ENCODE measurements at places on chromosomes 1 and 21. TPM values are rescaled to one million over a fixed set of nuclear protein-coding genes. Genes with fewer than 3 reads are reported as not detected.

The CFHR4 gene
- total RNA-seq = not detected

The ITLN2 gene
- total RNA-seq = not detected

The LHX8 gene
- total RNA-seq = not detected

The TMEM51 gene
- total RNA-seq = 3.0 TPM

The GUCA2B gene
- total RNA-seq = not detected

The ITGB2 gene
- total RNA-seq = 8.3 TPM

The COL24A1 gene
- total RNA-seq = 7.7 TPM

The HRNR gene
- not detected for total RNA-seq

The TCHH gene
- 0.35 TPM for total RNA-seq

The FCMR gene
- total RNA-seq = 1.2 TPM

The LAPTM5 gene
- 39.9 TPM for total RNA-seq

The SH2D5 gene
- total RNA-seq = 58.9 TPM

The RASSF5 gene
- 19.4 TPM for total RNA-seq

DNA sequence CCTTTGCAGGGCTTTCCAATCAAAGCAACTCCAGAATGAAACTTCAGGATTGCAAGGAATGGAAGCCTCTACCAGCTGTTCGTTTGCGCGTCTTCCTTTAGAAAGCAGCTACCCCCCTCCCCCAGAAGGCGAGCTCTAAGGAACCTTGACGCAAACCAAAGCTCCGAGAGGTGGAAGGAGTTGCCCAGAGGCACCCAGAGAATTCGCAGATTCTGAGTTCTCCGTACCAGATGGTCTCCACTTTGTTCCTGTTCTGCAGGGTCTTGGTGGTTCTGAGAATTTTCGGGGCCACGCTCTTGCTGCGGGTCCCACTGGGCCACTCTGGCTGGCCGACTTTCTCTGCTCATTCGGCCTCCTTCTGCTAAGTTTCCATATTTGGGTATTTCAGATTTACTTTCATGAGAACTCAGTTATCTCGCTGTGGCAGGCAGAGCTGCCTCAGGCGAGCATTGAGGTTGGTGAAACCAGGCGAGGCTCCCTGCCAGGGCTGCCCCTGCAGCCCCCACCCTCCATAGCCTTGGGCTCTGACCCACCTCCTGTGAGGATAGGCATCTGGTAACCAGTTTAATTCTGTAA lies 801 bp downstream of the TRAF5 start:
- DNase-seq = no peak

GRCh38 chr1:3312898-3313575 lies 141.4 kb upstream of the ARHGEF16 start:
- DNase-seq = peak; percentile 63

DNA sequence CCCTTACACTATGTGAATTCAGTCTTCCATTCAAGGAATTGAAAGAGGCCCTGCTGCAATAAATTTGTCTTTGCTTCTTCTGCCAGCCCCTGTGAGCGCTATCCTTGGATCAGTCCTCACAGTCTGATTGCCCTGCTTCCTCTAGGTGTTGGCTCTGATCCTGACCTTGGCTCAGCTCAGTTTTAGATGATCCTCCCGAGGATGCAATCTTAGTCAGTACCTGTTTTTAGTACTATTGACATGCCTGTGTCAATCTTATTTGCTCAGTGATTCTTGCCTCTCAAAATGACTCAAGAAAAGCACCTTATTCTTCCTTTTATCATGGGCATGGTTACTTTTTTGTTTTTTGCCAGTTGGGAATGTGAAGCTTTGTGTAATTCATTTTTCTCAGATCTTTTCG lies 101.4 kb upstream of the KCNK1 start:
- DNase-seq = no peak

DNA sequence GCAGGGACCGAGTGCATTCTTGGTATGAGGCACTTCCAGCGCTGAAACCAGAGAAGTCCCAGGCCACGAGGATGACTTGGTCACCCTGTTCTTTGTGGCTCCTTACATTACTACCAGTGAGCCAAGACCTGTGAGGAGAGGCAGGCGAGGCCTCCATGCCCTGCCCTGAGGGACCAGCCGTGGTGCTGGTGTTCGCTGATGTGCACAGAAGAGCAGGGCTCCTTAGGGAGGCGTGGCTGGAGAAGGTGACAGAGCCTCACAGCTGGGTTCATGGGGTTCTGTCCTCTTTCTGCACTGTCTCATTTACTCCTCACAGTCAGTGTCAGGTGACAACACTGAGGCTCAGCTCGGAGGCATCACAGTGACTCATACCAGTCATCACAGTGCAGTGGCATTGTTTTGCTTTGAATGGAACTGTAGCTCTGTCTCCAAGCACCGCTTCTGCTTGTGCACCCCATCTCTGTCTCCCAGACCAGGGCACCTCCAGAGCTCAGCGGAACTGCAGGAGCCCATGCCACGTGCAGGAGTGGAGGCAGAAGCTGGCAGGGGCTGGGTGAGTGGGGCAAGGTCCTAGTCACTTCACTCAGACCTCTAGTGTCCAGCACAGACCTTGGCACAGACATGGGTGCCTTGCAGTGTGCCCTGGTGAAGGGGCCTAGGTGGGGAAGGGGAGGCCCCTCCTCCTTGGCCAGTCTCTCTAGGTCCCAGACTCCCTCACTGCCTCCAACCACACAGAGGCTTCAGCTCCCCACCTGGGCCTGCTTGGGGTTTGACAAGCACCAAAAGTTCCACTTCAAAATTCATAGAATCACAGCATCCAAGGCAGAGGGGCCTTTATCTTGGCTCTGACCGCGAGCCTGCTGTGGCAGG lies 310.9 kb downstream of the MATN1 start:
- DNase-seq = no peak

- no peak for DNase-seq
Observed at GRCh38 chr1:205656236-205656635, 24.1 kb downstream of the SLC45A3 start.

DNA sequence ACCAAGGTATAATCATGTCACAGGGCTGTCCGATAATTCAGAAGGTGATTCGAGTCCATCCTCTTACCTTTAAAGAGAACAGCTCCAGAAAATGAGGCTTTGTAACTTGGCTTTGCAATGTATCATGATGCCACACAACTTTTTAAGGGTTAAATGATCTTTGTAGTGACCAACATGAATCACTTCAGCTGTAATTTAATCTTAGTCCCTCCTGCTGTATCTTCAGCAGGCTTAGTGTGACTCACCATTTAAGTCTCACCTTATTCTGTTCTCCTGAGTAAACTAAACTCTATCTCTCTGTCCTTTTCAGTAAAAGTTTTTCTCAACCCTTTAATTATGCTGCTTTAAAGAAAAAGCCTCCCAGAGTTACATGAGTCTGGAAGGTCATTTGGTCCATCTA lies 1.9 kb upstream of the HIVEP3 start:
- DNase-seq = no peak

DNA sequence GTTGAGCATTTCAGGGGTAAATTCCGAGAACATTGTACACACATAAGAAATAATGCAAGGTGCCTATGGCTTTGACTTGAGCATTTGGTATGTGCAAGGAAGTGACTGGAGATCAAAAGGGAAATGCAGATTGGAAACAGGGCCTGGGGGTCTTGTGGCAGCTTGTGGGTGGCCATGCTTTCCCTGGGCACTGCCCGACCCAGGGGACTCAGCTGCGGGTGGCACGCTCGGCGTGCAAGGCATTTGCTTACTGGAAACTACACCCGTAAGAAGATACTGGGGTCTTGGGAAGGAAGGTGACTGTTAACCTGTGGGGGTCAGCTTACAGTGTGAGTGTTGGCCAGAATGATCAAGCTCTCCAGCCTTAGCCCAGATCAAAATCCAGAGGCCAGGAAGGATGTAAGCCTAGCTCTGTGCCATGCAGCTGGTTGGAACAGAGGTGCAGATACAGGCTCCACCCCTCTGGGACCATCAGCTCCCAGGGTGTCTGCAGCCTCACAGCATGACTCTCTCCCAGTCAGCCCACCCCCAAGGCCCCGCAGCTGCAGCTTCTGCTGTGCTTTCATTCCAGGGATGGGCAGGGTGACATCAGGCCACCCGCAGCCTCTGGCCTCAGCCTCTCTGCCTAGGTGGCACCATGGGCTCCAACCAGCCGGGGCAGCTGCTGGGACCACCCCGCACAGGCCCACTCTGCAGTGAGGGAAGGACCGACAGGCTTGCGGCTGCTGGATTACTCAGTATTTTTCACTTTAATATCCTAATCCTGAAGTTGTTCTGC lies 55.1 kb downstream of the KIF26B start:
- no peak for DNase-seq

GRCh38 chr1:173423291-173423690 lies 53.8 kb upstream of the PRDX6 start:
- no peak for DNase-seq

GRCh38 chr1:56758135-56758534 lies 61.1 kb downstream of the FYB2 start:
- no peak for DNase-seq

DNA sequence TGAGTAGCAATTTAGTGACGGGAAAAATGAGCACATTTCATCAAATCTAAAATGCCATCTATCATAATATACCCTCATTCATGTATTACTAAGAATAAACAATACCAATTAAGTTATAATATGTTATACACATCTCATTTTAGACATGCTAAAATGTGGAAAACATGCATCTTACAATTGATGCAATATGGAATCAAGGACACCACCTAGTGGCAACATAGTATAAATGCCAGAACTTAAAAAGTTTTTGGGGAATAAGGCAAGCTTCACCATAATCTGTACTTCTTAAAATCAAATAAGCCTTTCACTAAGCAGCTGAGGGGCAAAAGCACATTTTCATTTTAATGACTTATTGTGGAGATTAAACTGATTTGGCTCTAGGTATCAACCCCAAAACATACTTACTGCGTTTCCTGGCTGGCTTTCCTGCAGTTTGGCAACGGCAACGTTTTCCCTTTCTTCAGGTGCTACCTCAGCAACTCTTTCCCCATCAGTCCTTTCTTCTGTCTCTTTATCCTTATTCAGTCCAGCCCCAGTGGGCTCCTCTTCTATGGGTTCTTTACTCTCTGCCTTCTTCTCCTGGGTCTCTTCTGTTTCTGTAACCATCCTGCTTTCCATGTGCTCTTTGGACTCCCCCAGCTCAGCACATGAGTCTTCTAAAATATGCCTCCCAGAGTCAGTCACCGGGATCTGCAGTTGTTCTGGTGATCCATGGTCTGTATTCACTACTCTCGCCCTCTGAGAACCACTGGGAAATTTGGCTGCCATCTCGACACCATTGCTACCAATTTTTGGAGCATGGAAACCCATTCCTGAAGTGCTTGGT lies 11.4 kb downstream of the SDE2 start:
- DNase-seq = no peak

GRCh38 chr1:154729577-154729976 lies 121.6 kb upstream of the ADAR start:
- no peak for DNase-seq

GRCh38 chr1:206143537-206144172 lies 26.5 kb upstream of the AVPR1B start:
- no peak for DNase-seq

GRCh38 chr1:9291914-9292360 lies 757 bp upstream of the SPSB1 start:
- no peak for DNase-seq

- DNase-seq = no peak
Observed at GRCh38 chr1:76066394-76066793, 8.2 kb upstream of the ST6GALNAC3 start.

- no peak for DNase-seq
Observed at GRCh38 chr1:179151908-179152682, 70.2 kb downstream of the TOR3A start.

GRCh38 chr21:17472182-17472581 lies 40.7 kb upstream of the CXADR start:
- no peak for DNase-seq

GRCh38 chr1:221439008-221439746 lies 302.7 kb downstream of the DUSP10 start:
- DNase-seq = no peak

GRCh38 chr21:33011462-33011861 lies 14.3 kb upstream of the OLIG2 start:
- DNase-seq = no peak

DNA sequence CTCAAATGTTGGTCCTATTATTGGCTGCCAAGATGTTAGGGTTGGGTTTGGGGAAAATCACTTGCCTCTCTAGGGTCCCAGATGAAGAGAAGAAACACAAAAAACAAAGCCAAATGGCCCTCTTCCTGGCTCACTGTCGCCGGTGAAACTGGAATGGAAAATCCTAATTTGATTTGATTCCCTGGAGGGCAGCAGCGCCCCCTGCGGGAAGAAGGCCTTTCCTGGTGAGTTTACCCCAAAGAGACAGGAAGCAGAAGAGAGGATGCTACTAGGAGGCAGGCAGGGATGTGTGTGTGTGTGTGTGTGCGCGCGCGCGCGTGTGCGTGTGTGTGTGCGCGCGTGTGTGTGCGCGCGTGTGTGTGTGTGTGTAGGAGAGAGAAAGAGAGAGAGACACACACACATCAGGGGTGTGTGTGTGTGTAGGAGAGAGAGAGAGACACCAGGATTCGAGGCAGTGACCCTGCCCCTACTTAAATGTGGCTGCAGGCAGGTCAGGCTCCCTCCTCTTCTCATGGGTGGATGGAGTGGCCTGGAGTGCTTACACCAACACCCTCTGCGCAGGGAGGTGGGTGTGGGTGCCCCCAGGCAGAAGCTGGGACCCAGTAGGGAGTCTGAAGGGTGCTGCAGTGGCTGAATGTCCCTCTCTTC lies 3.1 kb upstream of the SELENON start:
- peak; percentile 86 for DNase-seq

- no peak for DNase-seq
Observed at GRCh38 chr1:6599141-6599975, 3.3 kb downstream of the KLHL21 start.

DNA sequence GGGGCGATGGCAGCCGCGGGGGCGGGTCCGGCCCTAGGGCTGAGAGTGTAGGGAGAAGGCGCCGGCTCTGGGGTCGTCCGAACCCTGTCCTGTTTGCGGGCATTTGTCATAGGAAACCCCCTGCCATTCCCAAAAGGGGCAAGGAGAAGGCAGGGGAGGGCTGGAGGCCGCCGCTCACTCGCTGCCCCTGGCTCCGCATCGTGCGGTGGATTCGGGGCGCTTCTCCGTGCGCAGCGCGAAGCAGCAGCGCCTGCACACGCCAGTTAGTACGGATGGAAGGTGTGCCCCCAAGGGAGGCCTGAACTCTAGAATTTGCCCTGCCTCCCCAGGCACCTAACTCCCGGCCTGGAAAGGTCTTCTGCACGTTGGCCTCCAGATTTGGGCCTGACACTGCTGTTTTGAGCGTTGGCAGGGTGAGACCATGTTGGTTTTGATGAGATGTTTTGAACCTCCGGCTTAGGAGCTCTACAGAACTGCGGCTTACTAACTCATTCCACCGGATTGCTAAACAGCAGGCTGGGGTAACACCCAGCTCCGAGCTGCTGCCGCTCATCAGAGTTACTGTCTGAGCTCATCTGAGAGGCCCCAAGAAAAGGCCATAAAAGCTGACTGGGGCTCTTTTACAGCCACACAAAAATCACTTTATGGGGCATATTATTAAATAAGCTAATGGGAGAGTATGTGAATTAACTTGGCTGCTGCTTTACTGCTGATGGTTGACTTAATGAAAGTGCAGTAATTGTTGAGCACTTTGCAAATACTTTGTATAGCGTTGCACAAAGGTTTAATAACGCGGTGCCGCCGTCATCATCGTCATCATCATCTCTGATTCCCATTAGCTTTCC lies 987 bp downstream of the GPR137B start:
- no peak for DNase-seq

Data from dorsolateral prefrontal cortex (tissue), 122 donors.